ENCODE measurements at places on chromosomes 7 and 10.

DNA sequence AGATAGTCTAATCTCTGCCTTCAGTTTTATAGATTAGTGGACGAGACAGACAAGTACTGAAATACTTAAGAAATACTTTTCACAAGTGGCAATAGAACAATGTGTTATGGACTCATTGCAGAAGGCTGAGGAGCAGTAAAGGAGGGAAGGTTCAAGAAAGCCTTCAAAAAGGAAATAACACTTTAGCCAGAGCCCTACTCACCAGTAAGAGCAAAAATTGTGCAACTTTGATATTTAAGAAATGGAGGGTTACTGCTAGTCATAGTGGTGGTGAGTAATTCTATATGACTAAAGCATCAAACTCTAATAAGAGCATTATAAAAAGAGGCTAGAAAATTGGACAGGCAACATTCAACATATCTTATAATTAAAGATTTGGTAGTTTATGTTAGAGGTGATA lies 28.8 kb downstream of the PTPN12 start:
- peak; percentile 29 for DNase-seq

- DNase-seq: no peak
Measured at GRCh38 chr7:91079487-91079886, 184.7 kb upstream of the FZD1 start.

DNA sequence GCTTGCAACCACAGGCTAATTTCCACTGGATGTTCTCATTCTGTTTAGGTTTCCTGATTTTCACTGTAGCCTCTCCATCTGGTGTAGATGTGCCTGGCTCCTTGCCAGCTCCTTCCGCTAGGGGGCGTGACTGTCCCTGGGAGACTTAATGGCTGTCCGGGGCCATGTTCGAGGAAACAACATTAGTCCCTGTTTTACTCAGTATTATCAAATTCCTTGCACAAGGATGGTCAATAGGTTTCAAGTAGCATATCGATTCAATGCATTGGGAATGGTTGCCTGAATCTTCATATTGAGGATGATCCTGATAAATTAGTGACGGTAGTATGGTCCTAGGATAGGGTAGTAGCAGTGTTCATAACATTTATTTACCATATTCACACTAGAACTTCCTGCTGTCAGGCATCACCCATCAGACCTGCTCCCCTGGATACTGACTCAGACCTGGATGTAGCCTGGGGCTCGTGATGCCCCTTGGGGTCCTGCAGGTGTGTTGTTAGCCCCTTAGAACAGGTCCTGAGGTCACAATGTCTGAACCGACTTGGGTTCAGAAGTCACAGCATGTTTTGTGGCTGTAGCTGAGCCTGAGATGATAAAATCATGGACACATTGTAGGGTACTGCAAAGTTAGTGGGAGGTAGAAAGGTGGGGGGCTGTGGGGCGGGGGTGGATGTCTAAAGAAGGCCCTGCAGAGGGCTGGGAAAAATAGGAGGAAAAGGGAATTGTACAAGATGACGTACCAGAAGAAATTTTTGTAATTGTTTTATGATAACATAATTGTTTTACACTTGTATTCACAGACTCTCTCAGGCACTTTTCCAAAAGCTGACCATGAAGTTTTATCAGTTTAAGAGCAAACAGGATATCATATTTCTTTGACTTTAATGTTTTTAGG lies 8.9 kb upstream of the EXOC6 start:
- peak; percentile 27 for DNase-seq

GRCh38 chr10:3167611-3168330 lies 4.8 kb downstream of the PITRM1 start:
- no peak for DNase-seq

GRCh38 chr10:69232252-69232651 lies 12.1 kb downstream of the HKDC1 start:
- DNase-seq: peak; percentile 85

- DNase-seq: no peak
Measured at GRCh38 chr10:96276426-96276825, 5.1 kb upstream of the BLNK start.

GRCh38 chr7:70307544-70308106 lies 709.4 kb downstream of the AUTS2 start:
- DNase-seq: no peak

- DNase-seq: no peak
Measured at GRCh38 chr10:59582058-59582457, 127.6 kb downstream of the SLC16A9 start.

GRCh38 chr7:55127622-55128081 lies 108.8 kb downstream of the EGFR start:
- no peak for DNase-seq

- DNase-seq: no peak
Measured at GRCh38 chr10:12788277-12788676, 213.2 kb downstream of the CCDC3 start.

DNA sequence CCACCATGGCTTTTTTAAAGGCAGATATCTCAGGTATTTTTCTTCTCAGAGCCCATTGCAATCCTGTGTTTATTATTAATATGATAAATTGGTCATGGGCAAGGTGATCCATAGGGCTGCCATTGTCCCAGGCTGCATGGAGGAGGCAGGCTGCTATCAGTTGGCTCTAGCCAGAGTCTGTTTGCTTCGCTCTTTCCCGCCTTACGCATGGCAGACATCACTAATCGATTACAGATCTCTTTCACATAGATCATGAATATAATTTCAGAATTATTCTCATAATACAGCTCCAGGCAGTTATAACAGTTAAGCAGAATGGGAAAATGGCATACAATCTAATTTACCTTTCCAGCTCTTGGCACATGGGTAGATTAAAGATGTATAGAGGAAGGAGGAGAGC lies 30.4 kb upstream of the HABP2 start:
- DNase-seq: no peak

GRCh38 chr7:151408839-151409666 lies 785 bp downstream of the WDR86 start:
- no peak for DNase-seq

GRCh38 chr10:86642499-86642898 lies 11.8 kb upstream of the OPN4 start:
- no peak for DNase-seq

- DNase-seq: no peak
Measured at GRCh38 chr10:76774987-76775603, 862.5 kb downstream of the KCNMA1 start.

GRCh38 chr7:129434675-129435318 lies 565 bp downstream of the STRIP2 start:
- DNase-seq: no peak

DNA sequence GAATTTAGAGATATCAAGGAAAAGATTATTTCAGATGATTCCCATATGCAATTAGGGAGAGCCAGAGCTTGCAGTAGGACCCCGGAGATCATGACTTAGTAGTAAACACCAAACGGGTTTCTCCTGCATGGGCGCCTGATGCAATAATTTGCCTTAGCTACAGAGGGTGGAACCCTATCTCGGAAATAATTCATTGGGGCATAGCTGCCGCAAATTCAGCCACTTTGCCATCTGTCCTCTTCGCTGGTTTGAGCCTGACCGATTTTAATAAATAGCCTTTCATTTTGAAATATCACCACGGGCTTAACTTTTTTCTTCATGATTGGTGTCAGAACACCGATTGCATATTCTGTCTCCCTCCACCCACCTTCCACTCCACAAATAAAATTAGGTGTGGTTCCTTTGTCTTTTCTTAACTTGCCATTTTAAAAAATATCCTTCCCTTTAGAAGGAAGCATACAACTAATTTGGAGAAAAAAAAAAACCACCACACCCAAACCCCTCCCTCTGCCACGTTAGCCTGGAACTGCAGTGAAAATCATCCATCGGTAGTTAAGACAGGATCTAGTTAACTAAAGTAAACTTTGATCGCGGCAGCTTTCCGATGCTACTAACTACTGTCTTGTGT lies 1.4 kb downstream of the GARS1 start:
- peak; percentile 47 for DNase-seq

- DNase-seq: no peak
Measured at GRCh38 chr10:86303626-86304025, 63.0 kb downstream of the GRID1 start.

- DNase-seq: no peak
Measured at GRCh38 chr7:109950256-109950655, 1140.7 kb upstream of the LRRN3 start.

DNA sequence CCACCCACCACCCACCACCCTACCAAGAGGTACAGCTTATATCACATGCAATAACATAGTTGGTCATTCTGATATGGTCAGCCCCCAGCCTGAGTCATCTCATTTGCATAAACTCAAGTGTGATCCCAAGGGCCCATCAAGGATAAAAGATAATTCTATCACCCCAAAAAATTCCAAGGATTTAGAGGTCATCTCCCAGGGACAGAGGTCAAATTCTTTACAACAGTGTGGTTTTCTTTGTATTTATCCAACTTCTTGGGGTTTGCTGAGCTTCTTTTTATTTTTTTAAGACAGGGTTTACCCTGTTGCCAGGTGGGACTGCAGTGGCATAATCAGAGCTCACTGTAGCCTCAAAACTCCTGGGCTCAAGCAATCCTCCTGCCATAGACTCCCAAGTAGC lies 9.4 kb upstream of the GTPBP10 start:
- DNase-seq: no peak

GRCh38 chr10:131806146-131806545 lies 94.7 kb upstream of the PPP2R2D start:
- no peak for DNase-seq

DNA sequence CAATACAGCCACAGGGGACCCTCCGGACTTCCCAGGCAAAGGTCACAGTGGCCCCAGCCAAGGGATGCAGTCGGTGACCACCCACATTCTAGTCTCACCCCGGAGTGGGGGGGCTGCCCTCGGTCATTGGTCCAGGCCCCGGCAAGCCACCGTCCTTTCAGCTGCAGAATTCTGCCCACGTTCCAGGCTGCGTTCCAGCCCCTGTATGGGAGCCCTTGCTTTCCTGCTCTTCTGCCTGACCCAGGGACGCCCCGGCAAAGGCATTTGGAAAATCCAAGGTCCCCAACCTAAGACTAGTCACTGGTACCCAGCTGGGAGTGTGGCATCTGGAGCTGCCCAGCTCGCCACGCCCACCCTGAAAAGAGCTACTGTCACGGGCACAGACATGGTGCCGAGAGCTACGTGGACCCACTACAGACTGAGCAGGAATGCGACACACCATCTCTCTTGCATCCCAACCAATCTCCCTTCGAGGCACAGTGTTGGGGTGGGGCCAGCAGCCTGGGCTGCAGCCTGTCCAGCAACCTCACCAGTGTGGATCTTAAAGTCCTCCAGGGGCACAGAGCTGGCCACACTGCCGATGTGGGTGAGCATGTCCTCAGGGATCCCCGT lies 18.6 kb downstream of the OGDHL start:
- DNase-seq: no peak

GRCh38 chr10:988667-989545 lies 672 bp downstream of the GTPBP4 start:
- DNase-seq: no peak

- no peak for DNase-seq
Measured at GRCh38 chr7:44212581-44213184, 11.9 kb downstream of the YKT6 start.

GRCh38 chr10:74859546-74859945 lies 33.1 kb downstream of the KAT6B start:
- DNase-seq: no peak

DNA sequence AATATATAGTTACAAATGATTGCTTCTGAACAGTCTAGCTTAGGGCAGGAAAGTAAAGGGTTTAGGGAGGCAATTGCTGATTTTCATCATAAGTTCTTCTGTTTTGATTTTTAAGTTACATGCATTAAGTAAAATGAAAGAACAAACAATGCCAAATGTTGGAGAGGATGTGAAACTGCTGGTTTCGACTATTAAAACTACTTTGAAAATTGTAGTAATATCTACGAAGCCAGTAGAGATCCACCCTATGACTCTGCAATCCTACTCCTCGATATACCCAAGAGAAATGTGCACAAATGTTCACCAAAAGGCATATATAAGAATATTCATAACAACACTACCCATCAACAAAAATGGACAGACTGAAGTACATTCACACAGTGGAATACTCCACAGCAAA lies 24.3 kb downstream of the PDZD8 start:
- no peak for DNase-seq

DNA sequence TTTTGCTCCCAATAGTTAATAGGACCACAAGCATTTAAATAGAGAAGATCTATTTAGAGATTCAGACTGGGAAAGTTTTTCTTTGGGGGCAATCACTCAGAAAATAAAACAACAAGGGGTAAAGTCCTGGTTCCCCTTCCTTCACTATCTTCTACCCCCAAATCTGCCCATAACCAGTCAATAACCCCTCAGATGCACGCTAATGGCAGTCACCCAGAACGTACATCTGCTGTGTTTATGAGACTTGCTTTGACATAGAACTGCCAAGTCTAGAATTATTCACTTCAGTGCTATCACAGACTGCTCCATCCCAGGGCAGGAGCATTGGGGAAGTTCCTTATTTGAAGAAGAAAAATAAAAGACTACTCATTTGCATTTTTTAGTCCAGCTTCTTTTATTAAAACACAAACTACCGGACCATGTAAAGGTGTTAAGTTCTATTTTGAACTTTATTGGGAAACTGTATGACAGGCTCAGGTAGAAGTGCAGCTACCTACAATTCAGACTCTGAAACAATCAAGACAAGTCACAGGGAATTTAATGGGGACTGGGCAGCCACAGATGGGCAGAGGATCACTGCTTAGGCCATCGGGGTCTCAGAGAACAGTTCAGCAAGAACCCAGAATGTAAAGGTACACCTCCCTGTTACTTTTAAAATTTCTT lies 38.4 kb downstream of the ANK3 start:
- no peak for DNase-seq

- DNase-seq: no peak
Measured at GRCh38 chr7:150928541-150928940, 49.6 kb downstream of the KCNH2 start.

DNA sequence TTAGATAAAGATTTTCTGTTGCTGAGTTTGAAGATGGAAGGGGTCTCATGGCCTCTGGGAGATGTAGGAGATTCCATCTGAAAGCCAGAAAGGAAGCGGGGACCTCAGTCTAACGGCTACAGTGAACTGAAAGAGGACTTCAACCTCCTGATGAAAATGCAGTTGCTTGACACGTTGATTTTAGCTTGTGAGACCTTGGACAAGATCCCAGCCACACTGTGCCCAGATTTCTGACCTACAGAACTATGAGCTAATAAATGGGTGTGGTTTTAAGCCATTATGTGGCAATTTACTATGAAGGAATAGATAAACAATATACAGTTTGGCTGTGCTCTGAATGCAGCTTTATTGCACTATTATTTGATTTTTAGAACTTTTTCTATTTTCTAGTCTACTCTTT lies 342.3 kb upstream of the SEMA3D start:
- DNase-seq: no peak

DNA sequence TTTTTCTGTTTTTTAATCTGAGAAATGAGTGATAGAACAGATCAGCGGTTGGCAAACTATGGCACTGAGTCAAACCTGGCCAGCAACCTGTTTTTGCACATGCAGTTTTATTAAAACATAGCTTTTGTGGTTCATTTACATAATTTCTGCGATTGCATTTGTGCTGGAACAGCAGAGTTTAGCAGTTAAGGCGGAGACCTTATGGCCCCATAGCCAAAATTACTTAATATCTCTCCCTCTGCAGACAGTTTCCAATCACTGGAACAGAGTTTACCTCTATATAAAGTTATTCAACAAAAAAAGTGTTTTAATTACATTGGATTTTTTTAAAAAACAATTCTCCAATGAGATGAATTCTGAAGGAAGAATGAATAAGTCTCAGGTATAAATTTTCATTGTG lies 212.1 kb downstream of the DGKB start:
- DNase-seq: no peak

- no peak for DNase-seq
Measured at GRCh38 chr10:91424016-91424415, 13.9 kb downstream of the HECTD2 start.

GRCh38 chr7:81714306-81714705 lies 55.5 kb downstream of the HGF start:
- DNase-seq: no peak

- no peak for DNase-seq
Measured at GRCh38 chr10:119543814-119544642, 1.5 kb upstream of the RGS10 start.

All from NCI-H460 (cell line).